ENCODE measurements at places on chromosomes 3 and 15.

GRCh38 chr15:25543196-25543595 is 104.4 kb upstream of the UBE3A start:
- no peak for DNase-seq

DNA sequence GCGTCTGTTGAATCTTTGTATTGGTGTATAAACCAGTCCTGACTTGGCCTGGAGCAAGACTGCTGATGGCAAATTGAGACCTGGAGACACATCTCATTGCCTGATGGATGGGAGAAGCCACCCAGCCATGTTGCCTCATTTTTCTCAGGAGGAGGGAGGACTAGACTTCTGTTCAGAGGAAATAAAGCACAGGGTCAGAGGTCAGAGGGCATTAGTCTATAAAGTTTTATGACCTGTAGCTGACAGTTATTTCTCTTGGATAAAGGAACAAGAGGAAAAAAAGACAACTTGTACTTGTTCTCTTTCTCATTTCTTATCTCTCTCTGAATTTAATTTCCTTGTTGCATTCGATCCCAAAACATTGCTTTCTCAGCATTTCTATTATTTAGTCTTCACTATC is 775.9 kb downstream of the SQOR start:
- DNase-seq, result no peak

DNA sequence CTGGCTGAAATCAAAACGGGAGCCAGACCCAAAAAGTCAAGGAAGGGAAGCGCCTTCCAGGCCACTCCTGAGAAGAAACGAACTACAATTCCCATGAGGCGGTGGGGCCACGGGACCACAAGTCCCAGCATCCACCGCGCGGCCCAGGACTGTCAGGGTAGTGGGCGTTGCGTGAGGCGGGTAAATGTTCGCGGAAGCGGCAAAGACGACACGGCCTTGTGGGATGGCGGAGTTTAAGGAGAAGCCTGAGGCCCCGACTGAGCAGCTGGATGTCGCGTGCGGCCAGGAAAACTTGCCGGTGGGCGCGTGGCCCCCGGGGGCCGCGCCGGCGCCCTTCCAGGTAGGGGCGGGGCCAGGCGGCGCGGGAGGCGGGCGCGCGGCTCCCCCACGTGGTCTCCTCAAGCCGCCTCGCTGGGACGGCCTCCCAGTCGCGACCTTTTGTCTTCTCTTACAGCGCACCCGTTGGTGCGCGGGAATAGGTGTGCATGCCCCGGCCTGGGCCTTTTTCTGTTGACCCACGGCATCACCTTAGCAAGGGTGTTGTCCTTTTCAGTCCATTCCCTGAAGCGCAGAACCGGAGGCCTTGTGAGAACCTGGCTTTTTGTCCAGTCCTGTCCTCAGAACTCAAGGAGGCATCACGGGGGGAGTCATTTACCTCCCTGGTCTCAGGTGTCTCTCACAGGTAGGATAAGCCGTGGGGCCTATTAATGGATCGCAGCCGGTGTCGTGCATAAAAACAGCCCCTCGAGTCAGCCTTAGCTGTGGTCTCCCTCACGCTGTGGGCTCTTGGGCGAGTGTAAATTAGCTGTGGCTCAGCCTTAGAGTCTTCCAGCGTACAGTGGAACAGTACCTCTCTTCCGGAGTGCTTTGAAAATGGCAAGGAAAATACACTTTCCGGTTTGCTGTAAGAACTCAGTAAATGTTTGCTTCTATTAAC is at the start of gene SETMAR:
Gene SETMAR (plus strand): TSS at position 183 of the 937 bp plus-strand sequence. CDS start 2 bp downstream, at position 185.
- peak; percentile 72 for DNase-seq

- no peak for DNase-seq
Observed at GRCh38 chr3:26484140-26484539, 138.4 kb upstream of the LRRC3B start.

- no peak for DNase-seq
Observed at GRCh38 chr3:114712728-114713492, 419.1 kb downstream of the TIGIT start.

DNA sequence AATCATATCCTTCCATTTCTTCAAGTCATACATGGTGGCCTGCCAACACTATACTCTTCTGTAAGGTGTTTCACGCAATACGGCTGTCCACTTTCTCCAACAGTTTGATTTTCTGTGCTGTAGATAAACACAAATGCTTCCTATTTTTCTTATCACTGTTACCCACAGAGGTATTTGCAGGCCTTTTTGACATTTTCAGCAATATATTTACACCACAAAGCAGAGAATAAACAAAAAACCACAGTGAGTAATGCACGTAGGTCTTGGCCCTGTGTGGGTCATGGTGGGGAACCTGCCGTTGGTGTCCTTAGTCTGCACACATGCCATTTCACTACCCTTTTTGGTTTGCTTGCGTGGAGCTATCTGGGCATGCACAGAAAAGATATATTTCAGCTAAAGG is 59.5 kb downstream of the LRRC28 start:
- DNase-seq, result no peak

- DNase-seq, result no peak
Observed at GRCh38 chr3:188294823-188295487, 141.0 kb downstream of the LPP start.

DNA sequence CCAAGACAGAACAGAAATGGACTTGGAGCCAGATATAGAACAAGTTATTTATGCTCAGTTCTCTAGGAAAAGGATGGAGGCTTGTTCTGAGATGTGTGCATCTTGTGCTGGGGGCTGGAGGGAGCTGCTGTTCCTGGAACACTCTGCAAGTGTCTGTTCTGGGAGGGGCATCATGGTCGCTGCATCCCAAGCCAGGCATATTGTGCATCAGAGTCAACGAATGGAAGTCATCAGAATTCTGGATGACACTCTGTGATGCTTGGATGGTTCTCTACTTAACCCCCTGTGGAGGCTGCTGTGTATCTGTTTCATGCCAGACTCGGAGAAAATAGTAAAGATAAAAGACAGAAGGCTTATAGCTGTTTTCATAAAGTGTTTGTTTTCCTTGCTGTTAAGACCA is 34.7 kb downstream of the RPL22L1 start:
- DNase-seq, result no peak

All from T-helper 17 cell (primary cell).